Stimulated activated CD4-positive, alpha-beta T cell treated with anti-CD3 and anti-CD28 coated beads, Interleukin-4, amount 100 ng/mL, for 48 hours (primary cell): ENCODE measurements at places on chromosomes 3 and 15.

GRCh38 chr15:28955993-28956421, 70.2 kb downstream of the APBA2 start:
- DNase-seq: no peak

- DNase-seq: no peak
Observed at GRCh38 chr15:85727068-85727467, 67.7 kb downstream of the KLHL25 start.

GRCh38 chr15:67042551-67043142, 22.8 kb upstream of the SMAD3 start:
- DNase-seq: no peak

GRCh38 chr3:74862476-74862875, 248.0 kb upstream of the CNTN3 start:
- no peak for DNase-seq

GRCh38 chr3:66396161-66396760, 104.6 kb downstream of the LRIG1 start:
- DNase-seq: no peak

DNA sequence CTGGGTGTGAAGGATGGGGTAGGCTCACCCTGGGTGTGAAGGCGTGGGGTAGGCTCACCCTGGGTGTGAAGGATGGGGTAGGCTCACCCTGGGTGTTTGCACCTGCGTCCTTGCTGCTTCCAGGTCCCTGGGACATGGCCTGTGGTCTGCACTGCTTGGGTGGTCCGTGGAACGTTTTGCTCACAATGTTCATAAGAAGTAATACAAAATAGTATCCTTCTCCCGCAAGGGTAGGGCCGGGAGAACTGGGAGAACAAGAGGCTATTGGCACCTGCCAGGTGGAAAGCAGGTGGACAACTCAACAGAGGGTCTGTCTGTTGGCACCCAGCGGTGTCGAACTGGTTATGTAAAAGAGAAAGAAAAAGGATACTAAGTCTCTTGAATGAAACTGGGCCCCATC, 17.0 kb upstream of the PCSK6 start:
- DNase-seq: no peak

DNA sequence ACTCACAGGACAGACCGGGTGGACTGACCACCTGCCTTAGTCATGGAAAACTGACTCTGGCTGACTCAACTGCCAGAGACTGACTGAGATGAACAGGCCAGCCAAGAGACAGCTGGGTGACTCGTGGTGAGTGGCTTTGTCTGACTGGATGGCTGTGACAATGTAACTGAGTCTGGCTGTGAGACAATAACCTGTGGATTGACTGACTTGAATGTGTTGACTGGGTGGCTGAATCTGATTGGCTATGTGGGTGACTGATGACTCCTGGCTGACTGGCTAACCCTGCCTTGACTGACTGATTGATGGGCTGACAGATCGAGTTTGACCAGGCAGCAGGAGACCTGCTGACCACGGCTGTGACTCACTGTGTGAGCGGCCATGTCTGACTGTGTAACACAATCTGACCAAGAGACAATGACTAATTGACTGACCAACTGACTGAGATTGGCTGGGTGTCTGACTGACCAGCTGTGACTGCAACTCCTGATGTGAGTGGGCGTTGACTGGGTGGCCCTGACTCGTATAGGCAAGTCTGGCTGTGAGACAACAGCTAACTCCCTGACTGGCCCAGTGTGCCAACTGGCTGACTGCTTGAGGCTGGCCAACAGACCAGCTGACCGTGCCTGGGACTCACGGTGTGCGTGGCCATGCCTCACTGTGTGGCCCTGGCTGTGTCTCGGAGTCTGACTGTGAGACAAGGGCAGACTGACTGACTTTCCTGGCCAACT, 509.1 kb downstream of the SHQ1 start:
- peak; percentile 70 for DNase-seq

- no peak for DNase-seq
Observed at GRCh38 chr15:88812133-88812532, 8.9 kb downstream of the ACAN start.

- no peak for DNase-seq
Observed at GRCh38 chr3:171388527-171388926, 71.7 kb downstream of the TNIK start.

GRCh38 chr3:14481018-14481645, 59.0 kb downstream of the GRIP2 start:
- DNase-seq: no peak

GRCh38 chr3:117350371-117350770, 640.8 kb downstream of the TUSC7 start:
- no peak for DNase-seq

- peak; percentile 35 for DNase-seq
Observed at GRCh38 chr15:53197426-53197839, 407.3 kb upstream of the ONECUT1 start.

DNA sequence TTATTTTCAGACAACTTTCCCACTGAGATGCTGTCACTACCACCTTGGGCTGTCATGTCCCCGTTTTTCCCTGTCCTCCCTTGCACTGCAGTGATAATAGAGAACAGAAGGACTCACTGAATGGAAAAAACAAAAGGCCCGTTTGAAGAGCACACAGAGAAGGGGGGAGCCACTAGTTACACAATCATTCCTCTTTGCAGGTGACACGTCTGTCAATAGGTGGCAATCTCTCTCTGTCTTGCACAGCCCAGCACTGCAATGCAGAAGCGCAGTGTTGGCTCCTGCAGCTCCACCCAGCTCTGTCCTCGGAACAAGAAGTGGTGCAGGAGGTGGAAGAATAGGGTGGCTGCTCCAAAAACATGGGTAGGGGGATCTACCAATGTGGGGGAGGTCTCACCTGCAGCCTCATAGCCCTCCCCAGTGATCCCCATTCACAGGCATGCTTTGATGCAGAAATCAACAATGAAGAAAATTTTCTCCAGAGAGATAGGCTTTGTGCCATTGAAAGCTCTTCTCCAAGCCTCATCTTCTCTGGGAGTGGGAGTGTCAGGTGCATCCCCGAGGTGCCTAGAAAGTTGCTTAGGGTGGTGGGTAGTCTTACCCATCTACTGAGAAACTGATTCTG, 31.8 kb downstream of the FSTL1 start:
- no peak for DNase-seq

- DNase-seq: no peak
Observed at GRCh38 chr3:62718515-62719320, 156.5 kb downstream of the CADPS start.

GRCh38 chr3:9124730-9125129, 124.7 kb downstream of the SRGAP3 start:
- DNase-seq: no peak

- DNase-seq: no peak
Observed at GRCh38 chr15:40471808-40472150, 995 bp downstream of the CHST14 start.

DNA sequence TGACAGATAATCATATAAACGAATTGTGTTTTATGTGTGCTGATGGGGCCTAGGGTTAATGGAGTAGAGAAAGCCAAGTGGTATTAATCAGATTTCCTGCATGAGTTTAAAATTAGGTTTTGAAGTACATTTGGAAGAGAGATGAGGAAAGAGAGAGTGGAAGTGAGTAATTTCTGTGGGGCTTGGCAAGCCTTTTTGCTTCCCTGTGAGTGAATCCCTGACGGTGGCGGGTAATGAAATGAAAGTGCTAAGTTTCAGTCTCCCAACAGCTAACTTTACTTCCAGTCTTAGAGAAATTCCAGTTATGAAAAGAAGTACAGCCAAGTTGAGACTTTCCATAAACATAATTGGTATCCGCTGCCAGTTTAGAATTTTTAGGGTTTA, 139.4 kb downstream of the BBX start:
- no peak for DNase-seq
